ENCODE measurements at places on chromosomes 4 and X. TPM values are rescaled to one million over a fixed set of nuclear protein-coding genes. Genes with fewer than 3 reads are reported as not detected.

Gene NOCT
- total RNA-seq, result 58.3 TPM

Gene CAPN6
- 6.3 TPM for total RNA-seq

Gene ZNF827
- 34.1 TPM for total RNA-seq

Gene C4orf50
- total RNA-seq, result 0.19 TPM

Gene PDE6B
- 3.1 TPM for total RNA-seq

Gene RIBC1
- total RNA-seq, result 0.39 TPM

Gene GEMIN8
- total RNA-seq, result 16.5 TPM

Gene TRAM1L1
- 2.6 TPM for total RNA-seq
